ENCODE measurements at places on chromosomes 1 and 21. TPM values are rescaled to one million over a fixed set of nuclear protein-coding genes. Genes with fewer than 3 reads are reported as not detected.

Gene WNT4
- not detected for total RNA-seq

Gene FAM163A
- total RNA-seq, result not detected

Gene C1orf141
- total RNA-seq, result not detected

Gene CRB1
- not detected for total RNA-seq

Gene C1orf210
- total RNA-seq, result not detected

Gene ARHGAP30
- 174 TPM for total RNA-seq

Gene NBPF10
- total RNA-seq, result 1.6 TPM

Gene RCSD1
- total RNA-seq, result 67.9 TPM

Gene PSMB2
- 92.9 TPM for total RNA-seq

Gene KCND3
- total RNA-seq, result not detected

Gene C1orf50
- total RNA-seq, result 5.2 TPM

Gene TSPAN1
- not detected for total RNA-seq

Gene HEYL
- total RNA-seq, result 0.07 TPM

Gene TSTD1
- 70.8 TPM for total RNA-seq

Gene GPR25
- total RNA-seq, result 0.29 TPM

Gene TNFRSF14
- 140 TPM for total RNA-seq

Gene RABIF
- 7.0 TPM for total RNA-seq

Gene ENTREP3
- total RNA-seq, result 41.1 TPM

Gene SH3D21
- 17.8 TPM for total RNA-seq
